ENCODE measurements at places on chromosomes 3 and 15.

DNA sequence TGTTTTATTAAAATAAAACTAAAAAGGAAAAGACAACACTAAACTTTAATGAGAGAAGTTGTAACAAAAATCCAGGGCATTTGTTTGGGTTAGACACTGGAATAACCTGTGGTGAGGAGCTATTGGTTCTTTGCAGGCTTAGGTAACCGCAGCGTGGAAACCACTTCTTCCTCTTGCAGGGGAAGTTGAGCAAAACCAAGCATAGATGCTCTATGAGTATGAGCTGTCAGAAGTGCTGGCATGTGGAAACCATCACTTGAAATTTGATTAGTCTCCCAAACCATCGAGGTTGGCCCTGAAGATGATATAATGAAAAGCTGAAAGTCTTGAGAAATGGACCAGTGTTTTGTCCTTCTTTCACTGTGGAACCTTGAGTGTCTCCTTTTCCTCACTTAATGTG, 127.1 kb upstream of the RBMS3 start:
- DNase-seq = no peak

DNA sequence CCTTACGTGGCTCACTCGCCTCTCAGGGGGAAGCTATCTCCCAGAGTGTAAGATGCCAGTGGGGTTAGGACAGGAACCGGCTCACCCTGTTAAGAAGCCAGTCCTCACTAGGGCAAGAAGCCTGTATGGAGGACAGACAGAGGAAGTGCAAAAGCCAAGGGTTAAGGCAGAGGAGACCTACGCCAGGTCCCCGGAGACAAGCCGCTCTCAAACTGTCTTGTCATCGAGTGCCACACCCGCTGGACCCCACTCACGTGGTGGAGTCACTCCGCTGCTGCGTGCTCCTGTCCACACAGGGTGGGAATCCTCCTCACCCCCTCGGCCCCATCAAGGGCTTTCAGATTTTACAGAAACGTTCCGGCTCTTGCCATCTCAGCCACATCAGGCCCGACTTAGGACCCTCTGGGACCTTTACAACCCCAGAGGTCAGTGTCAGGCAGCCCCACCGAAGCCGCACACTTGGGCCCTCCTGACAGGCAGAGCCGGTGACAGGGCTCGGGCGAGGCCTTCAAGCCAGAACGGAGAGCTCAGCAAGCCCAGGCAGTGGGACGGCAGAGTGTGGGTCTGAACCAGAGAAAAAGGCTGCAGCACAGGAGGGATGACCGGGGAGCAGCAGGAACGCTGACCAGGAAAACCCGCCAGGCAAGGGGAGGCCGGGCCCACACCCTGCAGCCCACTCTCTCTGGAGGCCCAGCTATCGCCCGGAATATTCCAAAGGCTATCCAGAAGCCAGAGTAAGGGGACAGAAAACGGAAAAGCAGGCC, 61.7 kb downstream of the XXYLT1 start:
- DNase-seq = no peak

- no peak for DNase-seq
Observed at GRCh38 chr3:18252578-18252977, 172.6 kb downstream of the SATB1 start.

- DNase-seq = no peak
Observed at GRCh38 chr3:112460519-112461195, 38.6 kb downstream of the BTLA start.

DNA sequence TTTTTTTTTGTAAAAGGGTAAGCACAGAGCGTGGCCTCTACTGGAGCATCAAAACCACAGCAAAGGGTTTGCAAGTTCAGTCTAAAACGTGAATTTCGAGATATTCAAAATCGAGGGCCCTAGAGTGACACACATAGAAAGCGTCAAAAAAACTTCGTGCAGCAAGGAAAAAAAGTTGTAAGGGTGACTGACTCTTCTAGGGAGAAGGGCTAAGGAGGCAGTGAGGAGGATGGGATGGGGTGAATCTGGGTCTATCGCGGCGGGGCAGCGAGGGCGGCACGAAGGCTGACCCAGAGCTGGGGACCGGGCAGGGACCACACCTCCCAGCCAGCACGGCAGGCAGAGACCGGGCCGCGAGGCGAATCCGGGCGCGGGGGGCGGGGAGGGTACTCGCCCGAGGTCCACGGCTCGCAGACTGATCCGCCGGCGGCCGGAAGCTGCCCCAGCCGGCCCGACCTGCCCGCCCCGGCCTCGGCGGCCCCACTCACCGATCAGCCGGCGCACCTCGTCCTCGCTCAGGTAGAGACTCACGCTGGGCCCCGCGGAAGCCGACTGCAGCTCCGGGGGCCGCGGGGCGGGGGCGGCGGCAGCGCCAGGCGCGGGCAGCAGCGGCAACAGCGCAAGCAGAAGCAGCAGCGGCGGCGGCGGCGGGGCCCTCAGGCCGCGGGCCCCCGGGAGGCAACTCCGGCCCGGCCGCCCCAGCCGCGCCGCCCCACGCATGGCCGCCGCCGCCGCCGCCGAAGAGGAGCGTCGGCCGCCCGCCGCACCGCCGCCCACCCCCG, 533 bp downstream of the RYK start:
- peak; percentile 71 for DNase-seq

GRCh38 chr3:141255846-141256261, 24.2 kb downstream of the PXYLP1 start:
- peak; percentile 13 for DNase-seq

- no peak for DNase-seq
Observed at GRCh38 chr15:84648539-84648938, 5.5 kb downstream of the WDR73 start.

DNA sequence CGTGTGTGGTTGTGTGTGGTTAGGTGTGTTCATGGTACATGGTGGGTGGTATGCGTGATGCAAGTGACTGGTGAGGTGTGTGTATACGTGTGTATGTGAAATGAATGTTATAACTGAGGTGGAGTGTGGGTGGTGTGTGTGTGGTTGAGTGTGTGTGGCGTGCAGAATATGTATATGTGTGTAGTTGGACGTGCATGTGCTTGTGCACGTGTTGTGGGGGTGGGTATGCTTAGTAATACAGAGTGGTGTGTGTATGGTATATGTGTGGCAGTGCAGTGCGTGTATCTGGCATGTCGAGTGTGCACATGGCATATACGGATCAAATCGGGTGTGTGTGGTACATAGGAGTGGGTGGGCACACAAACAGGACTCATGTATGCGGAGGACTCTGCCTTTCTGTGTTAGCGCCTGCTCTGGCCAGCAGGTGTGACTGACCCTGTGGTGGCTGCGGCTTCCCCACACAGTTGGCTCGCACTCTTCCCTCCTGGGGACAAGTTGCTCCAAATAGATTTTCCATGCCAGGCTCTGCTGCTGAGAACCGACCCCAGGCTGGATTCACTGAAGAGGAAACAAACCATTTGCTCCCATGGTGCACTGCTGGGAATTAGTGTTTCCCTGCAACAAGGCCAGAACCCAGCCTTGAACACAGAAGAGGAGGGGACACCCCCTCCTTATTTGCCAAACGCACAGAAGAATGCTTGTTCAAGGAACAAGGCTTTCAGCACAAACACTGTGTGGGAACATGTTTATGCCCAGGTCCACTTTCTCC, 1.2 kb upstream of the C3orf70 start:
- DNase-seq = no peak

DNA sequence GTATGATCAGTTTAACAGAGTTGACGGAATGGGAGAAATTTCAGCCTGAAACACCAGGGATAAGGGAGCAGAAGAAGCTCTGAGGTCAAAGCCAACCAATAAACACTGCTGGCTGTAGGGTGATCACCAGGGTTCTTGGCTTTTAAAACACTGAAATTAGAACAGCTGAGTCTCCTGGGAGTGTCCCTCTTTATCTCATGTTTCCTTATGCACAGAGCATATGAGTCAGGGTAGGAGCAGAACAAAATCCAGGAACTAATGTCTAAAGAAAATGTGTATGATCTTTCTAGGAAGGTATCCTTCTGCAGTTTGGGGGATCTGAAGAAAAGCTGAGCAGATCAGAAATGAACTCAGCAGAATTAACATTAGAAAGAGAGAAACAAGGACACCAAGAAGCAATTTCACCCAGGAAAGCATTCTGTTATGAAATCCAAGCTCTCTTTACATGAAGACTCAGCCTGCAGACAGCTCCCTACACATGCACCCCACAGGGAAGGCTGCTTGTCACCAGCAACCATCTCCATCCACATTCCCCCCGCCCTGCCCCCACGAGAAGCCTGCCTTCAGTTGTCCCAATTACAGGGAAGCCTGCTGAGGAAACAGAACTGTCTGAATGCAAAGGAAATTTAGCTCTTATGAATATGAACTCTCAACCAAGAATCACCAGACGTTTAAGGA, 469.7 kb downstream of the PDCD6IP start:
- DNase-seq = no peak

DNA sequence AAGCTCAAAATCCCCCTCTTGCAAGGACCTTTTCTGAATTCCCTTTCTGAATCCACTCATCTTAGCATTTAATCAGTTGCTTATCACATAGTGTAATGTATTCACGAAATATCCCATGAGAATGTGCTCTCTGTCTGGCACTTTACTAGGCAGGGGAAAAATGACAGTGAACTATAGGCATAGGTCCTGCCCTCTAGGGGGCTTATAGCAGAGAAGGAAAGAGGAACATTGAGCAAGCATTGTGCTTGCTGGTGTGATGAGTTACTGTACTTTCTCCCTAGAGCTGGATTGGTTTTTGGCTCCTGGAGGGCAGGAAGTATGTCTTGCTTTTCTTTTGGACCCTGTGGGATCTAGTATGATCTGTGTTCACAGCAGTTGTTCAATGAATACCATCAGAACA, 26.5 kb downstream of the DUOX2 start:
- DNase-seq = peak; percentile 14

DNA sequence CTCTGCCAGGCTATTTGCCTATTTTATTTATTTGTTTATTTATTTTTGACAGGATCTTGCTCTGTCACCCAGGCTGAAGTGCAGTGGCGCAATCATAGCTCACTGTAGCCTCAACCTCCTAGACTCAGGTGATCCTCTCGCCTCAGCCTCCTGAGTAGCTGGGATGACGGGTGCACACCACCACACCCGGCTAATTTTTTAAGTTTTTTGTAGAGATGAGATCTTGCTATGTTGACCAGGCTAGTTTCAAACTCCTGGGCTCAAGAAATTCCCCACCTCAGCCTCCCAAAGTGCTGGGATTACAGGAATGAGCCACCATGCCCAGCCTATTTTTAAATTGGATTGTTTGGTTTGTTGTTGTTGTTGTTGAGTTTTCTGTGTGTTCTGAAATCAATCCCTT, 5.5 kb downstream of the NDUFB5 start:
- no peak for DNase-seq

DNA sequence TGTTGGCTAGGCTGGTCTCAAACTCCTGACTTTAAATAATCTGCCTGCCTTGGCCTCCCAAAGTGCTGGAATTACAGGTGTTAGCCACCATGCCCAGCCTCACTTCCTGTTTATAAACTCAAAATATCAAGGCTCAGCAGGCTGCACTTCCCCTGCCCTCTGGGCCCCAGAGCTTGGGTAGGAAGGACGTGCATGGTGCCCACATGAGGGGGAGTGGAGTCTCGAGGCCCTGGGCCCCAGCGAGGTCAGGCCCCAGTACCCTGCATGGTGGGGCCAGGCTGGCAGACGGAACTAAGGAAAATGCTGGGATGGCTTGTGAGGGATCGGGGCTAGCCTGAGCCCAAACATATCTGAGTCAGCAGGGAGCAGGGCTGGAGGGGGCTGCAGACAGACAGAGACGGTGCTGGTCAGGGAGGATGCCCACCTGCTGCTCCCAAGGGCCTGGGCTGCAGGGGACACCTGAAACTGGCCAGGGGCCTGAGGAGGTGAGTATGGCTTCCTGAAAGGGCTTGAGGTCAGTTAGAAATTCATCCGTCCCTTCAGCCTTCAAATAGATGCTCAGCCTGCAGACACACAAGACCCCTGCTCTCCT, 5.1 kb downstream of the SPTBN5 start:
- no peak for DNase-seq

DNA sequence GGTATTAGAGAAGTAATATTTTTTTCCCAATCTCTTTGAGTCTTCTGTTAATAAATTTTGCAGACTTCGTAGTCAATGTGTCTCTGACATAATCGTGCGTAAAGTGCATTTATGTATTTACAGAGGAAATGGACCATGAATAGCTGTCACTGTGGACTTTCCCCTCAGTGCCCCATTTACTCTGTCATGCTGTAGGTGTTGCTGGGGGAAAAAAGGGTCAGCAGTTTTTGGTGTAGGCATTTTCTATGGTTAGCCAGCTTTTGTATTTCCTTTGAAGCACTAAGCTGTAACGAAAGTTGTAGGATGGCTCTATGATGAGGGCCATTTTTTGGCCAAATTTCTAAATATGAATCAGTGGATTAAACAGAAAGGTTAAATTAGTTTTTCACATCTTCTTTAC, 598.4 kb downstream of the FGF12 start:
- DNase-seq = no peak

DNA sequence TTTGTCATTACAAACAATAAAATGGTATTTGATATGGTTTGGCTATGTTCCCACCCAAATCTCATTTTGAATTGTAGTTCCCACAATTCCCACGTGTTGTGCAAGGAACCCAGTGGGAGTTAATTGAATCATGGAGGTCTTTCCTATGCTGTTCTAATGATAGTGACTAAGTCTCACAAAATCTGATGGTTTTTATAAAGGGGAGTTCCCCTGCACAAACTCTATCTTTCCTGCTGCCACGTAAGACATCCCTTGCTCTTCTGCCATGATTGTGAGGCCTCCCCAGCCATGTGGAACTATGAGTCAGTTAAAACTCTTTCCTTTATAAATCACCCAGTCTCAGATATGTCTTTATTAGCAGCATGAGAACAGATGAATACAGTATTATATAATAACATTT, 15.4 kb upstream of the AADAC start:
- no peak for DNase-seq

DNA sequence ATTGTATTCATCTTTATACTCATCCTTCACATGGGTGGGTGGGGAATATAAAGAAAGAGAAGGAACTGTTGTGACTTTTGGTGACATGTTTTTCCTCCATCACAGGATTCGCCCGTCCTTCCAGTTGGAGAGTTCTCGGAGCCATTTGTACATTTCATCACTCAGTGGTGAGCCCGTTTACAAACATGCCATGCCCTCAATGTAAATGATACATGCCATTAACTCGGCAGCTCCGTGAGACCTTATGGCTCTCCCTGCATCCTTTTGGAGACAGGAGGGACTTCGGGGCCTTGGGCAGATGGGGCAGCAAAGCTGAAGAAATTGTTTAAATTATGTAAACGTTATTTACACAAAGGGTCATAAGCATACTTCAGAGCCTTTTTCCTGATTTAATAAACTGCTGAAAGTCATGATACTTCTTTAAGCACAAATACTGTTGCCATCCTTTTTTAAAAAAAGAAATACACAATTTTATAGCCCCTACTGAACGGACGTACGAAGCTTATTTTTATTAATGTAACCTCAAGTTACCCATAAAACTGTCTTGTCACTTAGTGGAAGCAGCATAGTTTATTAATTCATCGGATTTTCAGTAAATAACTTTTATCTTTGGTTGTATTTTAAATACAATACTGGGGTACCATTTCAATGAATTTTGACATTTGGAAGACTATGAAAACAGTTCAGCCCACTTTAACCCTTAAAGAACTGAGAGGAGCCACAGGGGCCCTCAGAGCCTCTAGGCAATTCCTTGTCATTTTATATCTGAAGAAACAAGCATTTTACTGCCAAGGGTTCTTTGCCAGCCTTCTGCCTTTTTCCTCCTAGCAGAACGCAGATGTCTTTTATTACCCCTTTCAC, 55.6 kb upstream of the SKOR1 start:
- peak; percentile 18 for DNase-seq

- no peak for DNase-seq
Observed at GRCh38 chr3:4666071-4666470, 172.9 kb downstream of the ITPR1 start.

GRCh38 chr15:35874260-35874905, 328.4 kb upstream of the DPH6 start:
- no peak for DNase-seq
